ENCODE measurements at places on chromosomes 2 and 18.

DNA sequence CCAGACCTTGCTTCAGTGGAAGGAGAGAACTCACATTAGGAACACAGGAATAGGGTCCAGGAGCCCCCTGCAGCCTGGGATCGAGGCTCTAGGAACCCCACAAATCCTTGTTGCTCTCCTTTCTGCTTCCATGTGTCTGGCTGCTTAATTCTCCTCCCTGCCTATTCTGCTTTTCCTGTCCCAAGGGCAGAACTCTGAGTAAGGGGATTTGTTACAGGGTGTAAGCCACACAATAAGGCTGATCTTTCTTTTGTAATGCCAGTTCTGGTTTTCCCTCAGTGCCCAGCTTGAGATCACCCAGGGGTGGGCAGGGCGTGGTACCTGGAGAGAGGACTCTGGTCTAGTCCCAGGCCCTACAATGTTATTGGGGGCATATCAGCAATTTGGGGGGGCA is 119.6 kb upstream of the MGAT5 start:
- no peak for DNase-seq

DNA sequence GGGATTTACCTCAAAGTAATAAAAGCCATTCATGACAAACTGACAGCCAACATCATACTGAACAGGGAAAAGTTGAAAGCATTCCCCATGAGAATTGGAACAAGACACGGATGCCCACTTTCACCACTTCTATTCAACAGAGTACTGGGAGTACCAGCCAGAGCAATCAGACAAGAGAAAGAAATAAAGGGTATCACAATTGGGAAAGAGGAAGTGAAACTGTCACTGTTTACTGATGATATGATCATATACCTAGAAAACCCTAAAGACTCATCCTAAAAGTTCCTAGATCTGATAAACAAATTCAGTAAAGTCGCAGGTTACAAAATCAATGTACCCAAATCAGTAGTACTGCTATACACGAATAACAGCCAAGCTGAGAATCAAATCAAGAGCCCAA is 17.2 kb upstream of the ASB18 start:
- DNase-seq = no peak

DNA sequence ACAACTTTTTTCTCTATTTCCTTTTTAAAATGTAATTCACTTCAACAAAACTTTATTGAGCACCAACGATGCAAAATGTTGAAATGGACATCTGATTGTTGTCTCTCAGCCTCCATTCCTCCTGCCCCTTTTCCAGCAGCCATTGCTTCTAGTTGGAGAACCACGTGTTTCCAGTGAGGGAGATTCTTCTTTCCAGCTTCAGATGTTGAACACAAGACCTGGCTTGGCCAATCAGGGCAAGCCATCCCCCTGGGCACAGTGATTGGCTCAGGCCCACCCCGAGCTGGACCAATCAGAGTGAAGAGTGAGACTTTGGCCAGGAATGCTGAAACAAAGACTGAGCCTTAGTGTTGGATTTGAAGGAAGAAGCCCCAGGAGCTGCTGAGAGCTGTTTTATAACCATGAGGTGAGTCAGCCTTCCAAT is 59.0 kb downstream of the E2F6 start:
- no peak for DNase-seq

- DNase-seq = no peak
Measured at GRCh38 chr2:75565472-75566462, 5.0 kb upstream of the EVA1A start.

- DNase-seq = no peak
Measured at GRCh38 chr2:177888581-177888980, 184.0 kb downstream of the PDE11A start.

- DNase-seq = no peak
Measured at GRCh38 chr2:72166279-72166678, 18.6 kb upstream of the CYP26B1 start.

DNA sequence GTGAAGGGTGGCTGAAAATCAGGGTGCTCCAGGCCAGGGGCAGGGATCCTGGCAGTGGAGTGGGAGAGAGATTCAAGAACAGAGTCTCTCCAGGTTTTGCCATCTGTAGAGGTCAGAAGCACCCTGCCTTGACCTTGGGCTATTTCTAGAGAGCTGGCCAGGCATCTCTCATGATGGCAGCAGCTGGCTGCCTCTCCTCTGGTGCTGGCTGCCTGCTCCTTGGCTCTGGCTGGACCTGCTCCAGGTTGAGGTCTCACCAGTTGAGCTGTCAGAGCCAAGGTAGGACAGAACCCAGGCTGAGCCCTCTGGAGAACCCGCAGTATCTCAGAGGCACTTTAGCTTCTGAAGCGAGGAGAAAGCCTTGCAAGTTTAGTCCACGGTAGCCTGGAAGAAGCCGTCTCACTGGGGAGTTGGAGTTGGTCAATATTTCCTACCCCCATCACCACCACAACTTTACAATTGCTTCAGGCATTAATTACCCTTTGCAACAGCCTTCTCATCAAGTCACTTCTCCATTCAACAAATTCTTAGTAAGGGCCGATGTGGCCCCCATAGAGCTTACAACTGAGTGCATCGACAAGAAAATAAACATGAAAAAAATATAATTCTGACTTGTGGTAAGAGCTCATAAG is 25.6 kb downstream of the GNLY start:
- DNase-seq = no peak

DNA sequence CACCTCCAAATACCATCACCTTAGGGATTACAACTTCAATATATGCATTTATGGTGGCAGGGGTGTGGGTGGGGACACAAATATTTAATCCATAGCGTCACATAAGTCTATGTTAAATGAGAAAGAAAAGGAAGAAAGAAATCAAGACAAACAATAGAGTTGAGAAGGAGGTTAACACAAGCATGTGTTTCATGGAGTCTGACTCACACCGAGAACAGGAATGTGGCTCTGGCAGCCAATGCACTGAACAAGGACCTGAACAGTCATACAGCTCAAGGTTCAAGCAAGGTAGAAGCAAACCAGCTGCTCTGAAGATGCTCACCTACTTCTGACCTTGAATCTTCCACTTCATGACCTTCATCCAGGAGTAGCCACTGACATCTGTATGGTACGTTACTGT is 36.2 kb upstream of the LPIN1 start:
- DNase-seq = no peak

DNA sequence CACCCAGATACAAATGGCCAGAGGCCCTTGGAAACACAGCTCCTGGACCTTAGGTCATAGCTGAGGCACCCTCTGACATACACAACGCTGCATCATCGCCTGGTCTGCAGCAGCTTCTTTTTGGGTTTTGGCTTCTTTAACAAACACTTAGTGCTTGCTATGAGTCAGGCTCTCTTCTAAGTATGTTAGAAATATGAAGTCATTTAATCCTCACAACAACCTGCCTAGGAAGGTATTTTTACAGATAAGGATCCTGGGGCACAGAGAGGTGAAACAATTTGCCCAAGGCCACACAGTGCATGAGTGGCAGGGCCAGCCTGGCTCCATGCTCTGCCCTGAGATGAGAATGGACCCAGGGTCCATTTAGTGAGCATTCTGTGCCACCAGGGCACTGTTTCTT is 96.6 kb downstream of the TMEM17 start:
- no peak for DNase-seq

DNA sequence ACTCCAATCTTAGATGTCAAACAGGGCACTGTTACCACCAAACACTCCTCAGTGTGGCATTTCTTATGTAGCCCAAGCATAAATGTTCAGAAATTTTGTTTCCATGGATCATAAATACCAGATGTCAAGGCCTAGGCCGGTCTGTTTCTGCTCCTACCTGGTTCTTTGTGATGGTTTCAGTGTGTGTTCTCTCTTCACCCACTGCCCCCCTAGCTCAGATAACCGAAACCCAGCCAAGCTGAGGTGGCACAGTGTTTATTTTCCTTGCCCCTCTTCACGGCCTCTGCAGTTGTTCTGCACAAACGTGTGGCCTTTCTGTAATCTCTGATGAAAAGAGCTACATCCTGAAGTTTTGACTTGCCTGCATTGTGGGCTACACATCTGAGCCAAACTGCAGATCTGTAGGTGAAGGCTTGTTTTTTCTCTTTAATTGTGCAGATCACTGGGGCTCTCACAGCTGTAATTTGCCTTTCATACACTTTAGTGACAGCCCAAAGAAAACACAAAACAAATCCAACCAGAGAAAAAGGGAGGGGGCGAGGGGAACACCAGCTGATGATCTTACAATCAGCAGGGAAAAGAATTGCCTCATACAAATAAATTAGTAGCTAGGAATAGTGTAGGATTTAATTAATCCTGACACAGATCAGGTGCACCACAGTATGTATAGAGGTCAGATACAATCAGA is 99.1 kb downstream of the NRP2 start:
- no peak for DNase-seq

DNA sequence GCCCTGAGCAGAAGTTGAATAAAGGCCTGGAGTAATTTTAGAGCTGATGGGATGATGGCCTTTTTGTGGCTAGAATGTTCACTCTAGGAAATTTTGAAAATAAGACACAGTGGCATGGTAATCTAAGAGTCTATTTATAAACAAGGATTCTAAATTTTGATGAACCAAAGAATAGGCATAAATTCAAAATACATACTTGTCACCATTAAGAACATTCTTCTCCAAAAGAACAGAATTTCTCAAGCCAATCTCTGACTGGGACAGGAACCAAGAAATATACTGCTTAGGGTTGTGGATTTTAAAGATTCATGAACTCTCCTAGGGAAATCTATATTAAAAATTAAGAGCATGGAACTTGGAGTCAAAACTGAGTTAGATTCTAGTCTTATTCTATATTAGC is 98.2 kb upstream of the SETBP1 start:
- DNase-seq = no peak

DNA sequence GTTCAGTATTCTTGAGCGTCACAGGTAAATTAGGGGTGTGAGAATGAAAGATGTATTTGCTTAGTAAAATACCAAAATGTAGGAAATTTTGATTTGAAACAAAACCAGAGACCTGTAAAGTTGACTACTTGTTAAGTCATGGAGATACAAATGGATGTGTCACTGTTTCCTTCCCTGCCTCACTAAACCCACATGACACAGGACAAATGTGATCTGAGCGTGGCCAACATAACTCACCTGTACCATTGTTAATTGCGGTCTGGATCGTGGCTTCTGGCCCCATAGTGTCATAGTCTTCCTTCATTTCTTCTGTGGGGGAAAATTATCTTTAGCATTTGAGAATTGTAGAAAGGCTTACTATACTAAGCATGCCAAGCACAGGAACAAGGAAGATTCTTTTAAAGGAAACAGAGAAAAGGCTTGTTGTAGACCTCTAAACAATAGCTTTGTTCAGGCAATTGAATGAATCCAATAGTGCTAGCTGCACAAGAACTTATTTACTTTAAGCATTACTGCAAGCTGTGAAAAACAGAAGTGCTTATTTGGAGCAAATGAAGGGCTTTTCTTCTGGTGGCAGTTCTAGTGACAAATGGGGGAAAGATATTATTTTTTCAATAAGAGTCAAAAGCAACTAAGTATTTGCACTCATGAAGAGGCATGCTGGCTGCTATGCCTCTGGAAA is 95.2 kb downstream of the ZEB2 start:
- DNase-seq = no peak

DNA sequence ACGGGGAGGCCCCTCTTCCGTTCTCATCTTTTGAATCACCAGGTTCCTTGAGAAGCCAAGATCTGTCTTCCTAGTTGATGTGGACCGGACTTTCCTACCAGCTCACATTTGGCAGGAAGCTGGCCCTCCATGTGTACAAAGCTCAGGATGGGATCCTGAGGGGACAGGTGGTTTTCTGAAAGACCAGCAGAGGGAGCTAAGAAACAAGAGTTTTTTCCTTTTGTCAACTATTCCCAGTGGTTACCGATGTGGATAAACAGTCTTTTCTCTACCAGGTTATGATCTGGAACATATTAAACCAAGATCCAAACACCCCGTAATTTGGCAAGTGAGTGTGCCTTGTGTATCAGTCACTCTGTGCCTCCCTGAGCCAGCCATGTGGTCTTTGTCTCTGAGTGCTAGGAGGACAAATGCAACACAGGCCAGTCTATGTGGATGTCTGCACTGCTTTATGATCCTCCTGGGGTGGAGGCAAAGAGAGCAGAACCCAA is 25.1 kb upstream of the ARHGAP25 start:
- no peak for DNase-seq

DNA sequence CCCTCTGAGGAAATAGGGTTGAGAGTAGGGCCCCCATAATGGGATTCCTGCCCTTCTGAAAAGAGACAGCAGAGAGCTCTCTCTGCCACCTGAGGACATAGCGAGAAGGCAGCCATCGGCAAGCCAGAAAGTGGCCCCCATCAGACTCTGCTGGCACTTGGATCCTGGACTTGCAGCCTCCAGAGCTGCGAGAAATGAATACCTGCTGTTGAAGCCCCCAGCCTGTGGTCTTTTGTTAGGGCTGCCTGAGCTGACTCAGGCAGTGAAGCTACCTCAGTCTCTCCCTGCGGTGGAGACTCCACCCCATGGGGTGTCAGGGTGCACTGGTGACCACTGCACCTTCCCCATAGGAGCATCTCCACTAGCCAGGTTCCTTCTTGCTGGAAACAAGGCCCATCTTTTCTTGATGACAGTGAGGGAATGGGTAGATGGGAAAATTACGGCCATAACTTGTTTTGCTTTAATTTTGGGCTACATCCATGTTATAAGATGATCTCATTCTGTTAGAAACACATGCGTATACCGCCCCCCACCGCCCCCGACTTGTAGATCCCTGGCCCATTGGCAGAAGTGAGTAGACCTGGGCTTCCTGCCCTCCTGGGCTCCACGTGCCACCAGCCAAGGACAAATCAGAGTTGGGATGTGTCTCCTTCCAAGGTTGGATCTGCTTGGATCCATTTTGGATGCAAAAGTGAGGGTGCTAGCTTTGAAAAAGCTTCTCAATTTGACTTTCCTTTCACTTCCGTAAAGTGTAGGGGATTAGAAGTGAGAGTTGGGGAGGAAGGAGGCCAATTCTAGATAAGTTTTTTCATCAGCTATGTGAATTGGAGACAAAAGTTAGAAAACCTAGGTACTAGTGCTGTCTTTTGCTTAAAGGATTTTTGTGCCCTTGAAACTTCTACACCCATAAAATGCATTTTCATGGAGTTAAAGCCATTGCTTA is 42.9 kb downstream of the NCK2 start:
- DNase-seq = peak; percentile 61

GRCh38 chr2:280650-281110 is 7.2 kb downstream of the ALKAL2 start:
- DNase-seq = no peak

DNA sequence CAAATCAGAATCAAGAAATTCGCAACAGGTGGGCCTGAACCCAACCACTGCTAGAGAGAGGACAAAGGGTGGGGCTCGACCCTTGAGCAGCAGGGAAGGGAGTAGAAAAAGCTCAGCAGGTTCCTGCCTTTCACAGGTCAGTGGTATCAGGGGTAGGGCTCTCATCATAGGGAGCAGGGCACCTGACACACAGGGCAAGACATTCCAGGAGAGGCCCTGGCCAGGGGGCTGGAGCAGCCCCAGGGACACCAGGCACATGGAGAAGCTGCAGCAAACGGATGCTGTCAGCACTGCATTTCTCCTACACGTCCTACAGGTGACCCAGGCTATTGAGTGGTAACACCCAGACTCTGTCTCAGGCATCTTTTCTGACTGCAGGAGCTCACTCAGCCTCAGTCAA is 17.2 kb upstream of the MLPH start:
- no peak for DNase-seq

DNA sequence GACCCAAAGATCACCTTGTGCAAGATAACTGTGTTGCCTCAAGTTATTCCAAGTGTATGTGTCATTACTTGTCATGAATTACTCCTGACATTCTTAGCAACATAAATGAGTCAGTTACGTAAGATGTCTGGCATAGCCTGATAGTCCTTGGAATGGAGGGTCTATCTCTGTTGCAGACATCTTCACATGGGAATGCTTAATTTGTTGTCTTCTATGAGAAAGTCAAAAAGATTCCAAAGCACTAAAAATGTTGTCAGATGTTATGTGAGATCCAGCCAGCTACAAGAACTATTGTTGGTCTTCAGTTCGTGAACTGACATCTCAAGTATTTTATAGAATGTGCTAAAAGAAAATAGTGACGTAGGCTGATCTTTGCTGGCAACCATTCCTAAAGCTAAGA is 178.2 kb upstream of the RASGRP3 start:
- DNase-seq = no peak
